Memory B cell (primary cell): ENCODE measurements at places on chromosomes 5 and 9.
A peak's percentile ranks its signal among the peaks of the same experiment; 100 is the strongest.

DNA sequence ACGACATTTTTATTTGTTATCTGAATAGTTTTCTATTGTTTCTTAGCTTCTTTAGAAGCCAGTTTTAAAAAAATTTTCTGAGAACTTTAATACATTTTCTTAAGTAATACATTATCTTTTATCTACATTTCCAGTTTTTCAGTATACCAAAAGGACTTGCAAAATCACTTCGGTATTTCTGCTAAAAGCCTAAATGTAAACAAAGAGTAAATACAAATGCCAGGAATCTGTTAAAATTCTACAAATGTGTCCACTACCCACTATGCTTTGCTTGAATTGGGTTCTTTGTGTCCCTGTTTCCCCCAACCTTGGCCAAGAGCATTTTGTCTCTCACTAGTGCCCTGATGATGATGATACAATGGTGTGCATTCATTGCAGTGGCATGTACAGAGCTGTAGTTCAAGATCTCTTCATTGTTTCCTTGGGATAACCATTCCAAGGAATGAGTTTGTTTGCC is 611.2 kb downstream of the NR2F1-AS1 start:
- DNase-seq, result no peak

- DNase-seq, result peak; percentile 38
Measured at GRCh38 chr5:159097784-159098602, 1.7 kb downstream of the EBF1 start.

DNA sequence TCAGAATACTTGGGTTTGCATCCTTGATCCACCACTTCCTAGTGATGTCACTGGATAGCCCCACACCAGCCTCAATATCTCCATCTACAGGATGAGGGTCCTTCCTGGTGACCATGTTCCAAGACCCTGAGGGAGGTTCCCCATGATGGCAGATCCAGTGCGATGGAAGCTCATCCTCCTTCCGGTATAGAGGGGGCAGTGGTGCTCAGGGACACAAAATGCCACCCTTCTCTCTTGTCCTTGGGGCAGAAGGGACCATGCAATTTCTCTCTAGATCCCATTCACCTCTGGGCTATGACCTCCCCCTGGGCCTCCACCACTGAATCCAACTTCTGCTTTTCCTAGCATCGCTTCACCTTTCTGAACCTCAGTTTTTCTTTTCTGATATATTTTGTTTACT is 5.4 kb upstream of the SLC25A51 start:
- DNase-seq, result no peak

- DNase-seq, result no peak
Measured at GRCh38 chr9:84993105-84993504, 323.6 kb downstream of the NTRK2 start.

GRCh38 chr9:34032631-34033030 is 16.1 kb downstream of the UBAP2 start:
- DNase-seq, result no peak

GRCh38 chr5:6943197-6944112 is 230.2 kb downstream of the TENT4A start:
- no peak for DNase-seq

GRCh38 chr5:115565233-115565632 is 20.7 kb upstream of the FEM1C start:
- no peak for DNase-seq

DNA sequence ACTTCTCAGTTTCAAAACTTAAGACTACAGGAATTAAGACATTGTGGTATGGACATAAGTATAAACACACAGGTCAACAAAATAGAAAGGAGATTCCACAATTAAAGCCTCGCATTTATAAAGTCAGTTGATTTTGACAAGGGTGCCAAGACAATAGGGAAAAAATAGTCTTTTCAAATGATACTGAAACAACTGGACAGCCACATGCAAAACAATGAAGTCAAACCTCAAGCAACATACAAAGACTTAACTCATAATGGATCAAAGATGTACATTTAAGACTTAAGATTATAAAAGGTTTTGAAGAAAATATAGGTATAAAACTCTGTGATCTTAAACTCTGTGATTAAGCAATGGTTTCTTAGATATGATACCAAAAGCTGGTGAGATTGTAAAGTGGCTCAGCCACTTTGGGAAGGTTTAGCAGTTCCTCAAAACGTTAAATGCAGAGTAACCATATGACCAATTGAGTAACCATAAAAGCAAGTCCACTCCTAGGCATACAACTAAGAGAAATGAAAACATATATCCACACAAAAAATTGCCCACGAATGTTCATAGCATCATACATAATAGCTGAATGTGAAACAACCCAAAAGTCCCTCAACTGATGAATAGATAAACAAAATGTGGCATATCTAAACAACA is 22.0 kb downstream of the HINT1 start:
- no peak for DNase-seq

- no peak for DNase-seq
Measured at GRCh38 chr9:129496473-129497004, 124.4 kb downstream of the C9orf50 start.

DNA sequence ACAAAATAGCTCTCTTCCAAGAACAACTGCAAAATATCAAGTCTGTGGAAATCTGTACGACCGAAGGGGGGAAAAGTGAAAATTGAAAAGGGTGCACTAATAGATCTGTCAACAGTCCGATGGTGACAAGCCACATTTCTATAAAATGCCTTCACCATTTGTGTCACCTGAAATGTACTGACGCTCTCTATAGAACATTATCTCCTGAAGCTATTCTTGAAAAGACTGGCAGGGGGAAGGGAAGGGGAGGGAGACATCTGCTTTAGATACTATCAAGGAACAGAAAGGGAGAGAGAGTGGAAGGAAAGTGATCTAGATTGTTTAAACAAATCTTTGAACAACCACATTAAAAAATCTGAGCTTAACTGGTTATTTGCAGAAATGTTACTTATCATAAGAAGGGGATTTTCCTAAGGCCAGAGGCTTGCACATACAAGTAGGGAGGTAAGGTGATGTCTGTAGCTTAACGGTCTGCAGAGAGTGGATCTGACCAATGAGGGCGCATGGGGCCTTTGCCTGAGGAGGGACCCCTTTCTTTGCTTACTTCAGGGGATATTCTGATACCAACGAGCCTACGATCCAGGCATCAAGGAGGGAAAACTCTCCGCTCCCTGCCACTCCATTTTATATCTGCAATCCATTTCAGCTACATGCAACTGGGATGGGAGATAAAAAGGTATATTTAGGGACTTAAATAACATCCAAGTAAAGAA is 92.1 kb downstream of the CRB2 start:
- no peak for DNase-seq

DNA sequence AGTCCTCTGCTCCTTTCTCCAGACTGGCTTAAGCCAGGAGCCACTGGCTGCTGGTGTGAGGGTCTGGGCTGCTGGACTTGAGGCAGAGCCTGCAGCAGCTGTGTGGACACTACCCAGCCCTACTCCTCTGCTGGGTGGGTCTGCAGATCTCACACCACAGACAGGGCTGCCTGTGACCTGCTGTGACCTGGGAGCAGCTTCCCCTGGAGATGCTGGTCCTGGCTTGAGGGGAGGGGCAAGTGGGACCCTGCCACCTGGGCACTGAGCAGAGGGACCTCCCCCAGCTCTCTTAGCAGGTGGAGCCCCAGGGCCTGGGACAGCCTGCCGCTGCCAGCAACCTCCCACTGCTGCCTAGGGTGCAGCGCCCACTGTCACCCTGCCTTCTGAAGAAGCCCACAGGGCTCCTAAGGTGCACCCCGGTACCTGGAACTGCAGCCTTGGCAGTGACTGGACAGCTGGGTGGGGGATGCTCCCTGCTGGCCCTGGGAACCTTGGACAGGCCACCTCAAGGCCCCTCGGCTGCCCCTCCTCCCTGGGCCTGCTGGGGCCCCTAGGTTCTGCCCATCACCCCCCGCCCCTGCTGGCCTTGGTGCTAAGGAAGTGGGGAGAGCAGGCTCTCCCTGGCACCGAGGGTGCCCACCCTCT is 9.1 kb downstream of the CACFD1 start:
- DNase-seq, result no peak

DNA sequence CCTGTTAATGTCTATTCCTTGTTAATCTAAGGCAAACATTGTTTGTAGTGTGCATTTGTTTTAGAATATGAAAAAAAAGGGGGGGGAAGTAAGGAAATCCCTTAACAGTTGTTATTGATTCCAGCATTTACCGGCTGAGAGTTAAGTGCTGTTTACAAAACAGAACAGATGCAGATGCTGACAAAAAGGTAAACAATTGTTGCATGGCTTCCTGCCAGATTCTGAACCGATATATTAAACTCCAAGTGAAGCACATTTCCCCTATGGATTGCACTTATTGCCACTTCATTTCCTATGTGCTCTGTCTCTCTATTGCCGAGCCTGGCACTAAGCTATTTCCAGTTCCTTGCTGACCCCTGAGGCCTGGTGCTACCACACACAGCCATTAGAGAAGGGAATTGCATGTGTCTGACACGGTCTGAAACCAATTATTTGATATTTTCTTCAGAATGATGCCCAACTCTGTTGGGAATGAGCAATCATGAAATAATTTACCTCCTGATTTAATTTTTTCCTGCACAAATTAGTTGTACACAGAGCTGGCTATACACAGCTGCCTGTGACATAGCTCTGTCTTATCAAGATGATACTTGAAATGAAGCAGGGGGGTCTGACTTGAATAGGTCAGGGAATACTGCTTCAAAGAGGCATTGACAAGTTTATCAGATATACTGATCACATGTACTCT is 109.8 kb downstream of the KIAA0825 start:
- DNase-seq, result no peak

DNA sequence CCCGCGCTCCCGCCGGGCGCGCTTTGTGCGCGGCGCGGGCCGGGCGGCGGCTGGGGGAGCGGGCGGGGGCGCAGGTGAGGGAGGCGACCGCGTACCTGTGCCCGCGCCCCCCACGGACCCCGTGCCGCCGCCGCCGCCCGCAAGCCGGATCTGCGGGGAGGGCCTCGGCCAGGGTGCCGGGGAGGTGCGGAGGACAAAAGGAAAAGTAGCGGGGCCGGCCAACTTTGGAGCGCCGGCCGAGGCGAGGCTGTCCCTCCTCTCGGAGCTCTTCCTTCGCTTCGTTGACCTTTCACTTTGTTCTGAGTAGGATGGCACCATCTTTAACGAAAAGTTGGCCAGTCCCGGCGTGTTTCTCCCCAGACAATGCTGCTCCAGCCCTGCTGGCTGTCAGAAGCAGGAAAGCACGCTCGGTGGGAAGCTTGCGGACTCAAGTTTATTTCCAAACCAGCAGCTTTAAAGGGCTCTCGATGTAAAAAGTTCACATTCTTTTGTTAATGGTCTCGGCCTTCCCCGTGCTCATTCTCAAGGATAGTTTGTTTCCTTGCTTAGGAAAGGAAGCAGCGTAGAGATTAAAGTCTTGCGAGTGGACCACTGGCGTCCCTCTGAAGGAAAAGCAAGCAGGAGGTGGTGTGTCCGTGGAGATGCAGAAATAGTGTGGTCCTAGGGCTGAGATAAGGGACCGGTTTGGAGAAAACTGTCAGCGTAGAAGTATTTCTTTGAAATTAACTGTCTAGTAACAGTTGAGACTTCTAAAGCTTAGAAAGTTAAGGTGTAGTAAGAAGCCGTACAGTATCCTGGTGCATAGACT is 639 bp downstream of the EHMT1 start:
- DNase-seq, result no peak

DNA sequence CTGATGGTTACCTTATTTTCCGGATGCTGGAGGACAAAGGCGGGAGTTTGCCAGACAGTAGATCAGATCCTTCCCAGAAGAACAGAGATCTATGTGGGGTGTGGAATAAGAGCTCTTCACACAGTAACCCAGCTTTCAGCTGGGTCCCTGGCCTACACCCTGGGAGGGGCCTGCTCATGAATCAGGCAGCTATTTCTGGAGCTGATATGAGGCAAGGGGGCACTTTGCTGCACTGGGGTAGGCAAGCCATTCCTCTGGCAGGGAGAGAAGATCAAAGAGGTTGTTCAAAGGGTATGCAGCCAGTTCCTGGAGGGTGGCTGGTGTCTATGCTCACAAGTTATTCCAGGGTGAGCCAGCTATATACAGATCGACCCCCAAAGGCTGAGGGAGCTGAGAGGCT is 48.6 kb downstream of the CYSTM1 start:
- no peak for DNase-seq

- no peak for DNase-seq
Measured at GRCh38 chr5:159663986-159664385, 252.3 kb upstream of the ADRA1B start.

DNA sequence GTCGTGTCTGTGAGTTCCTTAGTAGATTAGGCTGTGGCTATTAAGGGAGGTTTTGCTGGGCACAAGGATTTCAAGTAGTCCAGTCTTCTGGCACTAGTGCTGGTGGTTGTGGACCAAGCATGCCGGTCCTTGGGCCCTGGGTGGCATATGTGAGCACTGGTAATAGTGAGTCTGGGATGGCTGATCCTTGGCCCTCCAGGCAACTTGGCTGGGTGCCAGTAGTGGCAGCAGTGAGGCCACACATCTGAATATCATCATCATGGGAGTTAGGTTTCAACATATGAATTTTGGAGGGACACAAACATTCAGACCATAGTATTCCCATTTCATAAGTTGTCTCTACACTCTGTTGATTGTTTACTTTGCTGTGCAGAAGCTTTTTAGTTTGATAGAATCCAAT is 25.3 kb upstream of the APBA1 start:
- DNase-seq, result no peak

DNA sequence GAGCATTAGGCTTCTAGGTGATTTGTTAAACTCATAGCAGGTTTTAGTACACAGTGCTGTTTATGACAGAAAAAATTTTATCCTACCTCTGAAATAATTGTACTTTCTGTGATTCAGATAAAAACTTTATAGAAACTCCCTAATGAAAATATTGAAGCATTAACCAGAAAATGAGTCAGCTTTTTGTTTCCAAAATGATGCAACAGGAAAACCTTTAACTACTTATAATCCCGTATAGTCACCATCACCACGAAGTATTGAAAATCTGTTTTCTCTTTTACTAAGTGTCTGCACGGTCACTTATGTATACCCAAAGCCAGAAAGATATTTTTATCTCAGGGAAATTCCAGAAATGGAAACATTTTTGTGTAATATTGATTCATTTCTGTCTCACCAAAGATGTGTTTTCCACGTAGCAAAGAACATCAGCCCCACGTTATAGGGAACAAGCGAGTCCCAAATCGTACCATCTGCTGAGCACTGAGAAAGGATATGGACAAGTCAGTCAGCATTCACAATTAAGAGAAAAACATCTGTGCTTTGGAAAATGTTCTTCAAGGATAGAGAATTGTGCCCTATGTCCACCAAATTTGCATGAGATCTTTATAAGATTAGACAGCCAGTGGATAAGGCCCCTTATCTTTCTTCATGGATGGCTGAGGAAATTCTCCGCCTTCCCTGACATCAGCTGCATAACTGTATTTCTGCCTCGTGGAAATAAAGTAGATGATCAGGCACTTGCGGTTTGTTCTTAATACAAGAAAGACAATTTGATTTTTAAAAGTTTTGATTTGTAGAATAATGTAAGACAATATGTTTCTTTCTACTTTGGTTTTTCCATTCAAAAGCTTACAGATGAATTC is 41.9 kb downstream of the TNFAIP8 start:
- no peak for DNase-seq

GRCh38 chr5:115231598-115231997 is 31.1 kb downstream of the PGGT1B start:
- DNase-seq, result no peak

DNA sequence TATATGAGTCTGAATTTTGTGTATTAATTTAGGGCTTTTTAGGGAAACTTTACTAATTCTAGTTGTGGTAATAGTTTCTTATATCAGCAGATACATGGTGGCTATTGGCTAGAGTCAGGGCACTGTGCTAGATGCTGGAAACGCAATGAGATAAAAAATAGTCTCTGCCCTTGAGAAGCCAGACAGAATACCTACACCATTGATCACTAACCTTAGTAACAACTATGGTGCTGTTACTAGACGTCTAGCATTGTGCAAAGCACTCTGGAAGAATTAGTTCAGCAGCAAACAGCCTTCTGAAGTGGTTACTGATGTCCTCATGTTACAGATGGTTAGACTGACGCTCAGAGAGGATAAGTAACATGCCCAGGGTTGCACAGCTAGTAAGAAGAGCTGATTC is 61.8 kb downstream of the GDA start:
- DNase-seq, result no peak
